Hematopoietic multipotent progenitor cell treated with erythropoietin and hydrocortisone succinate and interleukin-3 and kit ligand, for 8 days (in vitro differentiated cells): ENCODE measurements at places on chromosomes 2 and 18.

DNA sequence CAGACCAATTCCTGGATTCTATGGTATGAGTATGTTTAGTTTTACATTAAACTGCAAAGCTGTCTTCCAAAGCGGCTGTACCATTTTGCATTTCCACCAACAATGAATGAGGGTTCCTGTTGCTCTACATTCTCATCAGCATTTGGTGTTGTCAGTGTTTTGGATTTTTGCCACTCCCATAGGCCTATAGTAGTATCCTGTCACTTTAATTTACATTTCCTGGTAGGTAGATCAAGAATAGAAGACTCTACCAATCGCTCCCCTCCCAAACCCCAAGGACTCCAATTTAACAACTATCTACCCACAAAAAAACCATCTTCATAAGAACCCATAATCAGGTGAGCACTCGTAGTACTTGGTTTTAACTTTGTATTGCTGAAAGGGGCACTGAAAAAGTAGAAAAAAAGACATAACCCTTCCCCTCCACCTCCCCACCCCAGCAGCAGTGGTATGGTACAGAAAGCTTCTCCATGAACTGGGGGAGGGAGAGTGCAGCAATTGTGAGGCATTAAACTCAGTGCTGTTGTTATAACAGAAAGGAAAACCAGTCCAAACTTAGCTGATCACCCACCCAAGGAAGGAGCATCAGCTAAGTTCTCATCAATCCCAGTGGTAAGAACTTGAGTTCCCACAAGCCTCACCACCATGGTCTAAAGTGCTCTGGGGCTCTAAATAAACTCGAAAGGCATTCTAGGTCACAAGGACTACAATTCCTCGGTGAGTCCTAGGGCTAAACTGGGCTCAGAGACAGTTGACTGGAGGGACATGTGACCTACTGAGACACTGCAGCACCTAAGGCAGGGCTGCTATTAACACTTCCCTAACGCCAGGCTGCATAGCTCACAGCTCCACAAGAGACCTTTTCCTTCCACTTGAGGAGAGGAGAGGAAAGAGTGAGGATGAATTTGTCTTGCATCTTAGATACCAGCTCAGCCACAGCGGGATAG lies 35.5 kb upstream of the CYTIP start:
- DNase-seq = no peak

DNA sequence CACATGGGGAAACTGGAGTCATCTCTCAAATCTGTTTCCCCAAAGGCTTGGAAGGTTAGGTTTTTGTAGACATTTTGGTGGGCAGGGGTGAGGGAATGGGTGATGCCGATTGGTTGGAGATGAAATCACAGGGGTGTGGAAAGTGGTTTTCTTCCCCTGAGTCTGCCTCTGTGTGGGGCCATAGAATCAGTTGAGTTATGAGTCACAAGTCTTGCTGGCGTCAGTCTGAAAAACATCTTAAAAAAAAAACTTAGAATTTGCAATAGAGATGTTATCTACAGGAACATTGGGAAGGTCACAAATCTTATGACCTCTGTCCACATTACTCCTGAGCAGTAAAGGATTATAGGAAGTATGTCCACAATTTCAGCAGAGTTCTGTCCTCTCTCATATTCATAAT lies 314.6 kb downstream of the CNTNAP5 start:
- no peak for DNase-seq

DNA sequence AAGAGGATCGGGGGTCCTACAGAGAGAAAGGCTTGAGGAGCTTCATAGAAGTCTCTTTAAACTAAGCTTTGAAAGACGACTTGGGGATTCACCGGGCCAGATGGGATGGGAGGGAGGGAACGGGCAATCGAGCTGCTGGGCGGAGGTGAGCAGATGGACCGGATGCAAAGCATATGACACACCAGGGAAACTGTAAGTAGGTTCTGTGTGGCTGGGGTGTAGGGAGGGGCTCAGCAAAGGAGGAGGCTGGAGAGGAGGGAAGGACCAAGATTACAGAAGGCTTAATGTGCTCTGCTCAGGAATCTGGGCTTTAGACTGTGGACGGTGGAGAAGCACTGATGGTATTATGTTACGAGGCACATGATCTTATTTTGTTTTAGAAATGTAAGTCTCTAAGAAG lies 131.5 kb downstream of the MAIP1 start:
- DNase-seq = no peak

DNA sequence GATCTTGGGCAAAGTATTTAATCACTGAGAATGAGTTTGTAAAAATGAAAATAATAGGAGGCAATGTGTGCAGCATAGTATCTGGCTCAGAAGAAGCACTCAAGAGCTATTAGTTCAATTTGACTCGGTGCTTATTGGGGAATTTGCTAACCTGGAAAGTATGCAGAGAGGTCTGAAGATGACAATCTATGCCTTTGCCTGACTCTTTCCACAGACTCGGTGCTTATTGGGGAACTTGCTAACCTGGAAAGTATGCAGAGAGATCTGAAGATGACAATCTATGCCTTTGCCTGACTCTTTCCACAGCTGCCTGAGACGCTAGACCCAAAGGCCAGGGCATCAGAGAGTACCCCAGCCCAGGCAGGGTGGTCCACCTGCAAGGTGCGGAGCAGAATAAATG lies 12.2 kb upstream of the SH3BP4 start:
- no peak for DNase-seq

DNA sequence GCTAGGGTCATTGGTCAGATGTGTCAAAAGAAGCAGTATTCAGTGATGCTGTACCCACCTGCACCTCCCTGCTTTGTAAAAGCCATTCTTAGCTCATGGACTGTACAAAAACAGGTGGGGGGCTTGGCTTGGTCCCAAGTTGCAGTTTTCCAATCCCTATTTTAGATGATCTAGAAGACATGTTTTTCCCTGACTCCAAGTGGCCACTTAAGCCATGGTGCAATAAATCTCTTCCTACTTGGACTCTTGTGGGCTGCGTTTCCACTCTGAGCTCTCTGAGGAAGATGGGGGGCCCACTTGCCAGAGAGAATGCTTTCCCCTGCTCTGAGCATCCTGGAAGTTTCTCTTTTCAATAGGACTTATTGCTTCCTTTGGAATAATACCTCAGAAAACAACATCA lies 57.0 kb upstream of the SPP2 start:
- DNase-seq = no peak

DNA sequence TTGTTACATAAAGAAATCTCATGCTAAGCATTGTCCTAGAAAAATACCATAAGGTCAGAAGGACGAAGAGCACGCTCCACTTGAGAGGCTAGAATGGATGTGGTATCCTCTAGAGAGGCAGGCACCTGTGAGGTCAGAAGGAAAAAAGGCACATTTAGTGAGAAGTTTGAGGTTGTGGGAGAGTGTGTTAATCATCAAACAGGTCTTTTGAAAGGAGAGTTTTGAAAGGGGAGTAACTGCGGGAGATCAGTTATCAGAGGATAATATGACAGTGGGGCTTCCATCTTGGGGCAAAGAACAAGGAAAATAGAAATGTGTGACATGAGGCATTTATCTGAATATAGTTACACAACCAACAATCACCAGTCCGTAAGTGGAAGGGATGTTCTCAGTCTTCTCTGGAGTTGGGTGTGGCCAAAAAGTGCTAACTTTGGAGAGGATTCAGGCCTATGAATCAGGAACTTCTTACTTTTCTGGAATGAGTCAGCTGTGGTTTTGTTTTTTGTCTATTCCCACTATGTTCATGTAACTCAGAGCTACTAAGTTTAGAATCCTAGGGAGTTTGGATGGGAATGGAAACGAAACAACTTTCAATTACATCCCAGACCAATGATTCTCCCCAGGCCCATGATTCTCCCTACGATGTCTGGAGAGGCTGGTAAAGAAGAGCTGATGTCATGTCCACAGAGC lies 451.4 kb upstream of the ST6GAL2 start:
- DNase-seq = no peak

- no peak for DNase-seq
Observed at GRCh38 chr2:138762533-138762932, 17.7 kb downstream of the NXPH2 start.

DNA sequence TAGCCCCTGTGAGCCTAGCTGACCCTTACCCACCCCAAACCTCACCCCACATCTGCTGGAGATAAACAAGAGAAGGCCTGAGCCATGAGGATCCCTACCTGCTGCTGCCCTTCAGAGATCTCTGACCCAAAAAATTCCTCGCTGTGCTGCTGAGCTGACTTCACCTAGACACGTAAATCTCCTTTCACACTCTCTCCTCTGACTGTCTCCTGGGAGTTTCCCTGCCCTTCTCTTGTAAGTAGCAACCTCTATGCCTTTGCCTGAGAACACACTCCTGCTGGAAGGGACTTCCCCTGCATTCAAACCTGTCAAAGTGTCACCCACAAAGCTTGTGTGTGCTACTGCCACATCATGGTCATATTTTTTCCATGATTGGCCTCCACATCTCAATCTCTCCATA lies 134.2 kb upstream of the NOL4 start:
- DNase-seq = no peak

GRCh38 chr2:20322527-20323300 lies 27.9 kb downstream of the PUM2 start:
- no peak for DNase-seq

GRCh38 chr2:842151-842803 lies 108.4 kb upstream of the SNTG2 start:
- DNase-seq = no peak

DNA sequence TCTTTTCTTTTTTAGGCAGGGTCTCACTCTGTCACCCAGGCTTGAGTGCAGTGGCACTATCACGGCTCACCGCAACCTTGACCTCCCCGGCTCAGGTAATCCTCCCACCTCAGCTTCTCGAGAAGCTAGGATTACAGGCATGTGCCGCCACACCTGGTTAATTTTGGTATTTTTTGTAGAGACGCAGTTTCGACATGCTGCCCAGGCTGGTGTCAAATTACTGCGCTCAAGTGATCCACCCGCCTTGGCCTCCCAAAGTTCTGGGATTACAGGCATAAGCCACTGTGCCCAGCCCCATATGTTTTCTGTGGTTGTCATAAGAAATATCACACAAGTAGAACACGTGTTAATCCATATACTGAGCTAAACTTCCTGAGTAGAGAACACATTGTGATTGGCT lies 14.6 kb downstream of the ENOSF1 start:
- no peak for DNase-seq

- no peak for DNase-seq
Observed at GRCh38 chr18:51540562-51540961, 343.1 kb upstream of the MEX3C start.
